ENCODE measurements at places on chromosomes 7 and 10.
A peak's percentile ranks its signal among the peaks of the same experiment; 100 is the strongest.

DNA sequence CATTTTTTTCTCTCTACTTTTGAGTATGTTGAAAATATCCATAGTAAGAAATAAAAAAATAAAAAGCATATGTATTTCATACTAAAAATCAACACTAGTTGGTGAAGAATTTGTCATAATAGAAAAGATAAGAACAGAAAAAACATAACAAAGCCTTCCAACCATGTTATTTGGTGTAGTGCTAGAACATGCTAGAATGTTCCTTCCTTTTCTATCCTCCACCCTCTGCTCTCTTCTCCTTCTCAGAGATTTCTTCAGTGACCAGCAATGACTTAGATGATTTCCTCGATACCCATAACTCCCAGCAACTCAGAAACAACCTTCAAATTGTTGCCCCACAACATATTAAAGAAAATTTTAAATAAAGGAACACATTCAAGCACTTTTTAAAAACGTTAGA, 2.6 kb downstream of the ZC3HAV1 start:
- H3K36me3 ChIP-seq, result no peaks in the 10 kb centered on the region
- peaks cover 2% of the 10 kb centered on the region for H3K4me1 ChIP-seq
- H3K4me3 ChIP-seq, result no peak overlapping the region
- H3K27ac ChIP-seq, result no peak overlapping the region

- no peaks in the 10 kb centered on the region for H3K4me1 ChIP-seq
- DNase-seq, result no peak
- H3K27me3 ChIP-seq, result no peaks in the 10 kb centered on the region
- H3K27ac ChIP-seq, result no peak overlapping the region
These were observed 112.8 kb downstream of the APBB1IP start for GRCh38 chr10:26550774-26551526.

DNA sequence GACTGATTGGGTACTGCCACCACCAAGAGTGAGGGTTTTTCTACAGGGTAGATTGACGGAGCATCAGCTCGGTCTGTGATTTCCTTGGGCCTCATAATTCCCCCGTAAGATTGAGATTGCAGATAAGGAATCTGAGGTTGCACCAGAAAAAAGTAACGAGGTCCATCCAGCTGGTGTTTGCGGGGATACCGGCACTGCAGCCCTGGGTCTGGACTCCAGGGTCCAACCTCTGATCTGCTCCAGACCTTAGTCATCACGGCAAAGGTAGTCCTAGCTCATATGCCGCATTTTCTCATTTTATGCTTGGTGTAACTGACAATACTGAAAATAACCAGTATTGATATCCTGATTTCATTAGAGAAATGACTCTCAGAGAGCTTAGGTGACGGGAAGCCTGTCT, 3.9 kb downstream of the CARD11 start:
- no peak overlapping the region for H3K27ac ChIP-seq
- H3K4me1 ChIP-seq, result no peaks in the 10 kb centered on the region
- no peaks in the 10 kb centered on the region for H3K36me3 ChIP-seq
- no peak for DNase-seq

DNA sequence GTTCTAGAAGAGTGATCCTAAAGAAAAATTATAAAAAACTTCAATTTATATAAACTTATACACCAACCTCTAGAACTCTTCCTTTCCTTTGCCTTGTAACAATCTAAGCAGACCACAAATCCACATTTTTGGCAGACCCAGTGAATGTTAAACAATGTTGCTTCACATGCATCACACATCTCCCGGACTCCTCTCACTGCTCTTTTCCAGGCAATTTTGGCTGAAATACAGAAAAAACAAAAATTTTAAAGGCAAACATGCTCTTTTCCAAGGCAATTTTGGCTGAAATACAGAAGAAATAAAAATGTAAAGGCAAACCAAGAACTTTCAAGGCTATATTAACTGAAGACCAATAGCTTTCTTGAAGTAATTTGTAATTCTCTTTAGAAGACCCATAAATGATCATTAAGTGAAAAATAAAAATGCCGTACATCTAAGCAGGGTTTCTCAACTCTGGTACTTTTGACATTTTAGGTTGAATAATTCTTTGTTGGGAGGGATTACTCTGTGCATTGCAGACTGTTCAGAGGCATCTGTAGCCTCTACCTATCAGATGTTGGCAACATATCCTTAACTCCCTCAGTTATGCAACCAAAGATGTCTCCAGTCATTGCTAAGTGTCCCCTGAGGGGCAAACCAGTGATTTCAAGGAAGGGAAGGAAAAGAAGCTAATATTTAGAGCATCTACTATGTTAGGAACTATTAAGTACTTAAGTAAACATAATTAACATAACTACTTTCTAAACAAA, 64.4 kb downstream of the NRBF2 start:
- H3K27me3 ChIP-seq, result no peaks in the 10 kb centered on the region
- peaks cover 14% of the 10 kb centered on the region for H3K36me3 ChIP-seq
- H3K27ac ChIP-seq, result peak overlapping the region; percentile 66
- peaks cover 7% of the 10 kb centered on the region for H3K4me1 ChIP-seq
- H3K4me3 ChIP-seq, result no peak overlapping the region

Data from IMR-90 (cell line).